Activated naive CD8-positive, alpha-beta T cell treated with anti-CD3 and anti-CD28 coated beads for 36 hours (primary cell): ENCODE measurements at places on chromosomes 6 and 20.

- DNase-seq, result no peak
Observed at GRCh38 chr6:2432292-2432691, 186.9 kb upstream of the GMDS start.

- no peak for DNase-seq
Observed at GRCh38 chr6:537114-537513, 119.8 kb downstream of the HUS1B start.

- no peak for DNase-seq
Observed at GRCh38 chr6:69973763-69974162, 107.4 kb downstream of the COL19A1 start.

GRCh38 chr6:105810922-105811482 is 275.1 kb upstream of the PRDM1 start:
- DNase-seq, result no peak

DNA sequence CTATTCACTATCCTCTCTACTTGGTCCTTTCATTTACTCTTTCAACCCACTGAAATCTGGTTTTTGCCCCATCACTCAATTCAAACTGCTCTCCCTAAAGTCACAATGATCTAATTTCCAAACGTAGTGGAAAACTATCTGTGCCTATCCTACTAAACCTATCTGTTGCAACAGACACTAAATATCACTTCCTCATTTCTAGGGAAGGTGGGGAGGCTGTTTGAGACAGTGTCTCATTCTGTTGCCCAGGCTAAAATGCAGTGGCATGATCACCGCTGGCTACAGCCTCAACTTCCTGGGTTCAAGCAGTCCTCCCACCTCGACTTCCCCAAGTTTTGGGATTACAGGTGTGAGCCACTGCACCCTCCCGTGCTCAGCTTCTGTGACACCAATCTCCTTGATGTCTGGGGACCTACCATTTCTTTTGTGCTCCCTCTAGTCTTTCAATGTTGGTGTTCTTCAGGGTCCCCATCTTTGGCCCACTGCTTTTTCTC is 8.8 kb downstream of the RANBP9 start:
- no peak for DNase-seq

DNA sequence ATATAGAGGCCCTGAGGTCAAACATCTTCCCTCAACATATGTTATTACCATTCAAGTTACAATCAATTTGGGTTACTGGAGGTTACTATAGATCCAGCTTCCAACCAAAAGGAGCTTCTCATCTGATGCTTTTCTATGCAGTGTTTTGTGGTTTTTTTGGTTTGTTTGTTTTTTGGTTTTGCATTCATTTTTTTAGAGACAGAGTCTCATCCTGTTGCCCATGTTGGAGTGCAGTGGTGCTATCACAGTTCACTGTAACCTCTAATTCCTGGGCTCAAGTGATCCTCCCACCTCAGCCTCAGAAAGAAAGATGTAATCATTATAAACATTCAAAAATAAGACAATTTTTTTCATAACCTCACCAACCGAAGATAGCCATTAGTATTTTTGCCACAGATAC is 124.4 kb upstream of the JARID2 start:
- DNase-seq, result no peak

DNA sequence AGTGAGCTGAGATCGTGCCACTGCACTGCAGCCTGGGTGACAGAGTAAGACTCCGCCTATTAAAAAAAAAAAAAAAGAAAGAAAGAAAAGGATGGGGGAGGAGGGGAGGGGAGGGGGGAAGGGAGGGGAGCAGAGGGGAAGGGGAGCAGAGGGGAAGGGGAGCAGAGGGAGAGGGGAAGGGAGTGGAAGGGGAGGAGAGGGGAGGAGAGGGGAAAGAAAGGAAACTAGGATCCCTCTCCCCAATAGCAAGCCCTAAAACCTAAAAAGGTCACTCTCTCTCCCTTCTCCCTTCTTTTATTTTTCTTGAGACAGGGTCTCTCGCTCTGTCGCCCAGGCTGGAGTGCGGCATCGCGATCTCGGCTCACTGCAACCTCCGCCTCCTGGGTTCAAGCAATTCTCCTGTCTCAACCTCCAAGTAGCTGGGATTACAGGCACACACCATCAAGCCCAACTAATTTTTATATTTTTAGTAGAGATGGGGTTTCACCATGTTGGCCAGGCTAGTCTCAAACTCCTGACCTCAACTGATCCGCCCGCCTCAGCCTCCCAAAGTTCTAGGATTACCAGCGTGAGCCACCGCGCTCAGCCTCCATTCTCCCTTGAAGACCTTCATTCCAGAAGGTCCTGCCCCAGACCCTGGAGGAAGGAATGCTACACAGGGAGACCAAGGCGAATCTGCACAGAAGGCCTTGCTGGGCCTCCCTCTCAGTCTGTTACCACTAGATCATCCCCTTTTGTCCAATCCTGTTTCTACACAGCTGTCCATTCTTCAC is 45.8 kb upstream of the PIM1 start:
- no peak for DNase-seq

GRCh38 chr20:3221398-3222226 is 12.3 kb downstream of the ITPA start:
- no peak for DNase-seq

- DNase-seq, result no peak
Observed at GRCh38 chr20:896501-897025, 19.6 kb downstream of the ANGPT4 start.

- DNase-seq, result peak; percentile 13
Observed at GRCh38 chr6:116616737-116617053, 416 bp downstream of the RSPH4A start.

- no peak for DNase-seq
Observed at GRCh38 chr6:4057036-4057435, 21.9 kb downstream of the FAM217A start.

DNA sequence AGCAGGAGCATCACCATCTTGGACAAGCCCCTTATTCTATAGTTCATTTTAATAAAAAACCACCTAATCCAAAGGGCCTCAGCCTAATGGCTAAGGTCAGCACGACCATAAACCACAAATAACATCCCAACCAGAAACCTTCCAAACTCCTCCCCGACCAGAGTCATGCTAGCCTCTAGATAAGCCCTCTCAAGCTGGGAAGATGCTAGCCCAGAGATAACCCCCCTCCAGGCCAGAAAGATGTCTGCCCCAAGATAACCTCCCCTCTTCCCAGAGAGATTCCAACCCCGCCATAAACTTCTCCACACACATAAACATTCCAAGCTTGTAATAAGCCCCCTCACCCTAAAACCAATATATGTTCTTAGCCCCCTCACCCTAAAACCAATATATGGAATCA is 38.5 kb upstream of the OR14J1 start:
- DNase-seq, result no peak

- DNase-seq, result no peak
Observed at GRCh38 chr6:42532038-42532669, 31.7 kb upstream of the UBR2 start.

- no peak for DNase-seq
Observed at GRCh38 chr6:34602318-34603111, 46.4 kb upstream of the SPDEF start.

GRCh38 chr20:20734475-20734948 is 22.1 kb upstream of the RALGAPA2 start:
- DNase-seq, result peak; percentile 44

GRCh38 chr6:68747110-68747790 is 112.2 kb downstream of the ADGRB3 start:
- no peak for DNase-seq

DNA sequence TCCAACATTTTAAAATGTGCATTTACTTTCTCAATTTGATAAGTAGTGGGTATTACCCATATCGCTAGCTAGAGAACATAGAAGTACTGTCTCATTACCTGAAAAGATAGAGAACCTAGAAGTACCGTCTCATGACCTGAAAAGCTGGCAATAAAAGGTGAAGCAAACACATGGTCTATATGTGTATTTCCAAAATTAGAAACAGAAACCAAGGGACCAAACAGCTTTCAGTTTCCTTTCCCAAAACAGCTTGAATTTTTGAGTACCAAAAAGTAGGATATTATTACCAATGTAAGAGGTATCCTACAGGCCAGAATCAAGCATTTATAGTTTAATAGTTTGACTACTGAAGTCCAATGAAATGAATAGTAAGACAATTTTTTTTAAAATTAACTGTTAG is 77.2 kb downstream of the KIF13A start:
- no peak for DNase-seq

DNA sequence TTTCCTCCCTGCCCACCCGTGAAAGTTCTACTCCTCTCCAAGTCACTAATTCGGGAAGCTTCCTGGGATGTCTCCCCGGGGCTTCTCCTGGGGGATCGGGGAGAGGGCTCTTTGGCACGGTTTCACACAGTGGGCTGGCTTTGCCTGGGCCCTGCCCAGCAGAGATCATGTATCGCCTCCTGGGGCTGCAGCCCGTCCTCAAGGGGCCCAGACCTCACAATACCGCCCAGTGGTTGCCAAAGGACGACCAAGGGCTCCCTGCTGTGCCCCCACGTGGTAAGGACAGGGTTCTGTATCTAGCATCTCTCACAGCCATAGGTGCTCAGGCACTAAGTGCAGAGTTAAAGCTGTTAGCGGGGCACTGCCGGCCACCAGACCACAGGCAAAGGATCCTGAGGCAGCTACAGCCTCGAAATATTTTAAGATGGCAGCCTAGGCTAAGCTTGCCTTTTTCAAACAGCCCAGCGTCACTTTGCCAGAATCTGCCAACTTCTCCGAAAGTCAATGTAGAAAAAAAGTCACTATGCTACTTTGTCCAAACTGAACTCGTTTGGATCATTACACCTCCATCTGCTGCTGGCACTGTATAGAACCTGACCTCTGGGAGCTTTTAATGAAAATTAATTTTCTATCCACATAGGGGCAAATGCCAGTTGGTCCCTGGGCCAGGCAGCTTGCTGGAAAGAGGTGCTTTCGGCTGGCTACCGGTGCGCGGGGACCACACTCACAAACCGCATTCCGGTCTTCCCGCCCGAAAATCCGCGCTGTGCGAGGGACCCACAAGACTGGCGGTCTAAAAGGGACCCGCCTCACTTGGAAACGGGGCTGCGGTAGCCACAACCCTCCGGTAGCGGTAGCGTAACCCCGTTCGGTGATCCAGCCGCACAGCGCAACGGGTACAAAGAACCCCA is 1.3 kb upstream of the NNAT start:
- DNase-seq, result peak; percentile 3

- no peak for DNase-seq
Observed at GRCh38 chr20:1263853-1264252, 2.2 kb upstream of the SNPH start.

GRCh38 chr6:108288742-108289141 is 6.1 kb upstream of the AFG1L start:
- no peak for DNase-seq

- no peak for DNase-seq
Observed at GRCh38 chr20:19449051-19449450, 236.6 kb downstream of the SLC24A3 start.

DNA sequence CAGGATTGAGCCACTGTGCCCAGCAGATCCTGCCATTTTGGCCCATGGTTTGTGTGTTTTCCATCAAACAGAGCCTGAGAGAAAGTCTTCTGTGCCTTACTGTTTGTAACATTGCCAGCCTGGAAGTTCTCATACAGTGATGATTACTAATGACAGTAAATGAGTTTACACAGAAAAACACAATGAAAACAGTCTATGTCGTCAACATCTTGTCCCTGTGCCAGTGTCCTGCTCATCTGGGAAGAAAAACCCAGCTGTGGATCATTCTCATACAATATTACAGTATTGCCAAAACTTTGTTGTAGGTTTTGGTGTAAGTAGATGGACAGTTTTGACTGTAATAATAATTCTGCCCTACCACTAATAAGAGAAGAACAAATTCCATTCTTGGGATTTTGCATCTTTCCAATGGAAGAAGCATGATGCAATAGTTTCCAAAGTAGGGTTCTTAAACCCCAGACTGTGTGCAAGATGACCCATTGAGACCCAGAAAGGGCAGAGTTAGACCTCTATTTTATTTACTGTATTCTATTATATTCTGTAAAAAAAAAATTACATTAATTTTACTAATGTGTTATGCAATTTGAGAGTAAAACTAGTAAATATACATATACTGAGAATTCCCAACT is 135.0 kb upstream of the JARID2 start:
- DNase-seq, result no peak
